ENCODE measurements at places on chromosomes 7 and 10.

DNA sequence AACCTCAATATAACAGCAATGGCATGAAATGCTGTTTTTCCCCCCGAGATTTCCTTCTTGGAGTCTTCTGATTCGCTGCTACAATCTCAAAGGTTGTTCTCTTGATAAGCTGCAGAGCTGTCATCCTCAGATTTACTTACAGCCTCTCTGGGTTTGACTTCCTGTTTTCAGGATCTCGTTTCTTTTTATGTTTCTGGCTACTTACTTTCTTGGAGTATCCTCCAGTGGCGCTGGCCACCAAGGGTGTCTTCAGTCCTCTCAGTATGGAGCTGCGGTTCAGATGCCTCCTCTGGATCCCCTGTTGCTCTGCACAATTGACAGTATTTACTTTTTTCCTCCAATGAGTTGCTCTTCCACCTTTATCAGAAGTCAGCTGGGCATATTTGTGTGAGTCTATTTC, 152.0 kb upstream of the TMEM72 start:
- no peak for DNase-seq

DNA sequence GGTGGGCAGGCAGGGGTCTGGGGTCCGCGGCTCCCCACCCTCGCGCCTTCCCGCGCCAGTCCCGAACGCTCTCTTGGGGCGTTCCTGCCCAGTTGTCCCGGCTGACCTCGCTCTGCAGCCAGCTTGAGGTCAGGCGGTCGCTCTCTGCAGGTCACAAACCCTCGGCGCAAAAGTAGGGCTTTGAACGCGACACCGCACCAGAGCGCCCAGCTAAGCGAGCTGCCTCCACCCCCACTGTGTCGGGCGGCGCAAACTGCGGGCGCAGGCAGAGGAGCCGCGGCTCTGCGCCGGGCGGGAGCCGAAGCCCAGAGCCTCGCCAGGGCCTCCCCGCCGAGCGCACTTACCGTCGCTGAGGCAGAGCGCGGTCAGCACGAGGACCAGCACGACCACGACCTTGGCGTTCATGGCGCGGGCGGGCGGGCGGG, 284 bp downstream of the CXCL12 start:
- no peak for DNase-seq

DNA sequence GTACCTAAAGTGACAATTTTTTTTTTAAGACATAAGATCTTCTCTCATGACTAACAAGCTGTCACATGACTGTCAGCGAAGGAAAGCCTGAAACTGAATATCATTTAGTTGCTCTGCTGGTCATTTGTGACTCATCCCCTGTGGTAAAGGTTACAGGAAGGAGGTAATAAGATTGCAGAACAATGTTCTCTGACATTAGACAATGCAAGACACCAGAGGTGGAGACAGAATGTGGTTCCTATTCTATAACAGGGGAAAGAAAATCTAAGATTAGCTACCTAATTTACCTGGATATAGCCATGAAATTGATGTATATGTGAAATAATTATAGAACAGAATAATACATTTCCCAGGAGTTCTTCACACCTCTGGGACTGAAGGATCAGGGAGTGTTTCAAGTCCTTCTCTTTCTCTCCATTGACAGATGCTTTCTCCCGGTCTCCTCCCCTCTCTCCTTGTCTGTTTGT, 47.7 kb downstream of the LRGUK start:
- peak; percentile 25 for DNase-seq

DNA sequence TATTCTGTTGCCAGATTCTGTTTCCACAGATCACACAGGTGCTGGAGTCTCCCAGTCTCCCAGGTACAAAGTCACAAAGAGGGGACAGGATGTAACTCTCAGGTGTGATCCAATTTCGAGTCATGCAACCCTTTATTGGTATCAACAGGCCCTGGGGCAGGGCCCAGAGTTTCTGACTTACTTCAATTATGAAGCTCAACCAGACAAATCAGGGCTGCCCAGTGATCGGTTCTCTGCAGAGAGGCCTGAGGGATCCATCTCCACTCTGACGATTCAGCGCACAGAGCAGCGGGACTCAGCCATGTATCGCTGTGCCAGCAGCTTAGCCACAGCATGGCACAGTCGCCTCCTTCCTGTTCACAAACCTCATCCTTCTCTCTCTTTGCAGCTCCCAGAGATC, 237.5 kb upstream of the PRSS1 start:
- no peak for DNase-seq

GRCh38 chr7:132077971-132078685, 498.1 kb downstream of the PLXNA4 start:
- no peak for DNase-seq

- no peak for DNase-seq
Observed at GRCh38 chr7:64733550-64734240, 60.5 kb upstream of the ZNF138 start.

GRCh38 chr10:113982769-113983168, 60.9 kb upstream of the ADRB1 start:
- no peak for DNase-seq

- no peak for DNase-seq
Observed at GRCh38 chr7:104836976-104837375, 177.0 kb upstream of the KMT2E start.

DNA sequence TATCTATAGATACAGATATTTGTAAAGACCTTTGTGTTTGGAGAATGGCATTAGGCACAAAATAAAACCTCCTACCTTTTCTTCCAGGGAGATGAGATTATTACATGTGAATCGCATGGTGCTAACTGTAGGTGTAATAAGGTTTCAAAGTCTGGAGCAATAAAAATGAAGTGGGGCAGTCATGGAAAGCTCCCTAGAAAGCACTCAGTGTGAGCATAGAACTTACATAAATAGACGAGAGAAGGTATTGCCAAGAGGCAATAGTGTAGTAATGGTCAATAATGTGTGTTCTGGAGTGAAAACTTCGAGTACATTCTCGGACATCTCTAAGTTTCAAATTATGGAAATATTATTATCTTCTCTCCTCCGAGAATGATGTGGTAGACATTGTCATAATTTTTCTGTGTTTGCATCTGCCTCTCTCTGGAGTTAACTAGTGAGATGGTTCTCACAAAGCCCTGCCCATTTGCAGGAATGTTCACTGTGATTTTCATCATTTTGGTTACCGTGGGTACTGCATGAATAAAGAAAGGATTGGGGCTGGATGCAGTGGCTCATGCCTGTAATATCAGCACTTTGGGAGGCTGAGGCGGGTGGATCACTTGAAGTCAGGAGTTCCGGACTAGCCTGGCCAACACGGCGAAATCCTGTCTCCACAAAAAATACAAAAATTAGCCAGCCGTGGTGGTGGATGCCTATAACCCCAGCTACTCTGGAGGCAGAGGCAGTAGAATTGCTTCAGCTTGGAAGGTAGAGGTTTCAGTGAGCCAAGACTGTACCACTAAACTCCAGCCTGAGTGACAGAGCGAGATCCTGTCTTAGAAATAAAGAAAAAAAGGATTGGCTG, 10.6 kb downstream of the VIM start:
- DNase-seq: peak; percentile 30

DNA sequence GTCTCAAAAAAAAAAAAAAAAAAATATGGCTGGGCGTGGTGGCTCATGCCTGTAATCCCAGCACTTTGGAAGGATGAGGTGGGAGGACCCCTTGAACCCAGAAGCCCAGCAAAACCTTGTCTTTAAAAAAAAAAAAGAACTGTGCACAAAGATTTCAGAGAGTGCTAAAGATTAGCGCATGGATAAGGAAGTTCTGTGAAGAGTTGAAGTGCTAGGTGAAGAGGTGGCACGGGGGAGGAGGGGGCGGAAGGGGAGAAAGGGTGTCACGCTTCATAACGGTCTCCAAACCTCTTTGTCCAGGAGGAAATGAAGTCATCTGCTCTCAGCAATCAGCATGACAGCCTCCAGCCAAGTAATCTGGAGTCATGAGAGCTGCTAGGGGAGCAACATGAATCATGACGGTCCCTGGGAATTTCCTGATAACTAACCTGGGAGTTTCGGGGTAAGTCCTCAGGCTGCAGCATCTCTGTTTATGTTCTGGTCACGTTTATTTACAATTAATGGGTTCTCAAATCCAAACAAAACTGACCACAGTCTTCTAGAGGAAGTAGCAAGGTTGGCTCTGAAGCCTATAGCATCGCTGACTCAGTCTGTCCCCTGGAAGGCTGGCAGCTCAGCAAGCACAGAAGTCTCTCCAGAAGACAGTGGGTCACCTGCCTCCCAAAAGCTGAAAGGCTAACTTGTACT, 1.9 kb upstream of the PLAU start:
- DNase-seq: peak; percentile 67

DNA sequence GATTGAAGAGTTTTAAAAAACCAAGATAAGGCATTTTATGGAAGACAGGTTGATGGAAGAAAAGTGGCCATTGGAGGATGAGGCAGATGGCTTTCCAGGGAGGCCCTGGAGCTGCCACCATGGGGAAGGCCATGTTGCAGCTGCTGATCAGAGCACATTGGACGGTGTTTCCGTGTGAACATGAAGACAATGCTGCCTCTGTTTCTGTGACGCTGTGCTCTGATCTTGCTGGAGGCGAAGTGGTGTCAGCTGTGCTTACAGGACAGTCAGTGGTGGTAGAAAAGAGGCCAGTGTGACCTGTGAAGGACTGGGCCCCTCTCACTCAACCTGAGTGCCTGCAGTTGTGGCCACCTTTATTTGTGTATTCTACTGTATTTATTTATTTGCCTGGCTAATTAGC, 132.9 kb downstream of the FAM204A start:
- no peak for DNase-seq

GRCh38 chr10:44008917-44009709, 360.4 kb upstream of the ZNF32 start:
- DNase-seq: no peak

DNA sequence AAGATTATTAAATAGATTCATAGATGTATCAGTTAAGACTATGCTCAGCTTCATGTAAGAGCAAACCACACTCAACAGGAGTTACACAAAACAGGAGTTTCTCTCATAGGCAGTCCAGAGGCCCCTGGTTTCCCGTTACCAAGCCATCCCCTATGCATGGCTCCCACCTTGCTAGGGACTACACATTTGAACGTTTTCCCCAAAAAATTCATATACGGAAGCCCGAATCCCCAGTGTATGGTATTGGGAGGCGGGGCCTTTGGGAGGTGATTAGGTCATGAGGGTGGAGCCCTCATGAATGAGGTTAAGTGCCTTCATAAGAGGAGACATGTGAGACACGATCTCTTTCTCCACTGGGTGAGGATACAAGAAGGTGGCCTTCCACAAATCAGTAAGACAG, 29.1 kb downstream of the RSU1 start:
- DNase-seq: peak; percentile 36

DNA sequence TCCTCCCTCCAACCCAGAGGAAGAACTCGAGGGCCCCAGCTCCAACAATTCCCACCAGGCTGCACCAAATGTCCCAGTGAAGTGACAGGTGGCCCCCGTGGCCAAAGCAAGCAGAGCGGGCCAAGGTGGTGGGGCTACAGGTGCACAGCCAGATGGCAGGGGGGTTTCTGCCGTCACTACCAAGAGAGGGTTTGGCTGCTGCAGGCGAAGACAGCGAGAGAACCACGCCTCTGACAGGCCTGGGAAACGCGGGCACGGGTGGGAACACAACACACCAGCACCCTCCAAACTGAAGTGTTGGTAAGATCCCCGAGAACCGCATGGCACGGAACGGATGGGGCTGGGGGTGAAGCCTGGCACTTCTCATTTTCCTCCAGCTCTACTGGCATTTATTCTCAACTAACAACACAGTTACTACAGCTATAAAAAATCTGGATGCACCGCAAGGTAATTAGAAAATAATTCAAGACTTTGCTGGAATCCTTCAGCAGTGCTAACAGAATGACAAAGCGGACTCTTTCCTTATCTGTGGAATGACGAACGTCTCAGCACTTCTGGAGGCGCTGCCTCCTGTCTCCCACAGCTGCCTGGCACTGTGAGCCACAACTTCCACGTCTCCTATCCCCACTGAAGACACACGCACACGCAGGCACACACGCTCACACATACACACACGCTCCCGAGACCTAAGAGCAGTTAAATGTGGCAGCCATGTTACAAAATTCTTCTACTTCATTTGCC, 167.9 kb downstream of the TCERG1L start:
- DNase-seq: no peak

GRCh38 chr10:122126763-122127659, 138.0 kb downstream of the TACC2 start:
- no peak for DNase-seq

DNA sequence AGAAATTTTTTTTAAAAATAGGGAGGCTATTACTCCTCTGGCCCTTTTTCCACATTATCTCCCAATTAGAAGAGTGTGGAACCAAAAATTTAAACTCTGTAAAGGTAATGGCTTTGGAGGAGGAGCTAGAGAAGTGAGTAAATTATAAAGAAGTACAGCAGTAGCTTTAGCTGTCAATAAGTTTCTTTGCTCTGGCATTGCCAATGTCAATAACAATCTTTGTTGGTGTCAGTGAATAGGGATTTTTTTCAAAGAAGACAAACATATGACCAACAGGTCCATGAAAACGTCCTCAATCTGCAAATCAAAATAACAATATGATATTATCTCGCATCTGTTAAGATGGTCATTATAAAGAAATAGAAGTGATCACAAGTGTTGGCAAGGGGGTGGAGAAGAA, 227.1 kb upstream of the MBL2 start:
- DNase-seq: no peak

Data from CD4-positive, alpha-beta T cell treated with Interleukin-4 for 4 hours (primary cell).